ENCODE measurements at places on chromosomes 16 and 17.
A peak's percentile ranks its signal among the peaks of the same experiment; 100 is the strongest.

DNA sequence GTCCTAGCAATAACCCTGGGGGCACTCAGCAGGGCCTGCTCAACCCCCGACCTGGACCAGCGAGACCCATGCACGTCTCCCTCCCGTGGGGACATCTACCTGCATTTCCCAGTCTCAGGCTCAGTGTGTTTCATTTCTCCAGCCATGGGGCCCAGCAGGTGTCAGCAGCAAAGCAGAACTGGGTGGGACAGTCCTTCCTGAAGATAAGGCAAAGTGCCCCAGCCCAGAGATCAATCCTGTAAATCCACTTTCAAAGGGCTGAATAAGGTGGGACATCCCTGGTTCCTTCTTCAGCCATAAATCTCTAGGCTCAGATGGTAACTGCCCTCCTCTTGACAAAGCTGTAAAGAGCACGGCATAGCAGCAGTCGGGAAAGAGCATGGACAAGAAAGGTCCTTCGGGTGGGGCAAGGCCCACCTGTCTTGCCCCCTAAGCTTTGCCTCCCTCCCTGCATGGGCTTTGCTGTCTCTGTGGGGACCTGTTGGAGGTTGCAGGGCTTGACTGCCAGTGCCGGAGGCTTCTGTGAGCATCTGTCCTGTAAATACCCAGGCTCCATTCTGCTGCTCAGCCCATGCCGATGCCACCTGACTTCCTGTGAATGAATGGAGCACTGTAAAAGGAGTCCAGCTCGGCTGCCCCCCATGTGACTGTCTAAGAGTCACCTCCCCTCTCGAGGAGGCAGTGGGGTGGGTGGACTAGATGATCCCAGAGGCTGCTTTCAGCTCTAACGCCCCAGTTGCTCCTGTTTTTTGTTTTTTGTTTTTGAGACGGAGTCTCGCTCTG, 84.8 kb upstream of the TBC1D3K start:
- no peak for DNase-seq

DNA sequence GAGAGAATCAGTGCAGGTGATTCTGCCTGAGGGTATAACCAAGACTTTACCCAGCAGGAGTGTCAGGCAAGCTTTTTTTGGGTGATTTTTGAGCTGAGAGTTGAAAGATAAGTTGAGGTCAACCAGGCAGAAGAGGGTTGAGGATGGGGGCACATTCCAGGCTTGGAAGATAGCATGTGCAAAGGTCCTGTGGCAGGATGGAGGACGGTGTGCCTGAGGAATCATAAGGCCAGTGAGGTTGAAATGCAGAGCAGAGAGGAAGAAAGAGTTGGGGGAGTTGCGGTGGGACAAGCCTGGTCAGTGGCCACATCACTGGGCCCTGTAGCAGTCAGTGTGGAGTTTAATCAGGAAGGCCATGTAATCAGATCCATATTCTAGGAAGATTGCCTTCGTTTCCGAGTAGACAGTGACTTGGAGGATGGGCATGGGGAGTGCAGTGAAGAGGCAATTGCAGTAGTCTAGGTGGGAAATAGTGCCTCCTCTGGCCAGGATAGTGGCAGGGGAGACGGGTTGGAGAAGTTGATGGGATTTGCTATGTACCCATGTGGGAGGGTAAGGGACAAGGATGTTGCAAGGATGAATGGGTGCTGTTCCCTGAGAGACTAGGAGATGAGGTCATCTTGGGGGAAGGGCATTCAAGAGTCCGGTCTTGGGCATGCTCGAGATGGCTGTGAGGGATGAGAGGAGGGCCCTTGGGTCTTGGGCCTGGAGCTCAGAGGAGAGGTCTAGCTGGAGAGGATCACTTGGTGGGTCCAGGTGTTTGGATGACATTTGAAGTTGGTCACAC, 3.9 kb downstream of the PLEKHG4 start:
- no peak for DNase-seq

- DNase-seq, result no peak
These were observed 4.1 kb upstream of the NHERF1 start for GRCh38 chr17:74744349-74744713.

DNA sequence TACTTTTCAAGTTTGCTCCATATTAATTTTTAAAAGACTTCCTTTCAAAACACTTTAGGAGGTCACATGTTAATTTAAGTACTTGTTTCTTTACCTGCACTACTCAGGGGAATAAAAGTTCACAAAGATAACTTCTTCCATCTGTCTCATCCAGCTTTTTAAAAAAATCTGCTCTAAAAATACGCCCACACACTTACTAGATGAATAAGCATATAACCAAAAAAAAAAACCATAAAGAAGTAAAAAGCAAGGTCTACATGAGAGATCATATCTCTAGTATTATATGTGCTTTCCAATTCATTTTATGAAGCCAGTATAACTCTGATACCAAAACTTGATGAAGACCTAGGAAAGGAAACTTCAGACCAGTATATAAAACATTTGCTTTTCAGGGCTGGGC, 17.2 kb downstream of the SKAP1 start:
- DNase-seq, result no peak

- no peak for DNase-seq
These were observed 265.0 kb downstream of the RBFOX1 start for GRCh38 chr16:7597677-7598076.

GRCh38 chr16:24747441-24747840, 18.0 kb downstream of the TNRC6A start:
- DNase-seq, result no peak

DNA sequence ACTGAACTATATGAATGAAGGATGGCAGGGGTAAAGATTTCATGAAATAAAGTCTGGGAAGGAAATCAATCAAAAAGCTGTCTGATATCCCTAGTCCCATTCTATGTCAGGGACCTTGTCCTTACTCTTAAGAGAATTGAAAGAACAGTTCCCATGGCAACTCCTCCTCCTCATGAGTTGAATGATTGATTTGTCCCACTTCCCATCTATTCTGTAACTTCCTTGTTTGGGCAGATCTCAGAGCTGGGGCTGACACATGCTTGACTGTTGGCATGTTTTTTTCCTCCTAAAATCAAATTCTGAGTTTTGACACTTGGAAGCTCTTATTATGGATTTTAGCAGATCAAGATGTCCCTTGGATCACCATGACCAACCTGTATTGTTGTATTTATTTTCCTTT, 1138.6 kb upstream of the CDH8 start:
- no peak for DNase-seq

- no peak for DNase-seq
These were observed 4.8 kb upstream of the GLG1 start for GRCh38 chr16:74611721-74612120.

GRCh38 chr17:30226878-30227277, 8.6 kb downstream of the SLC6A4 start:
- no peak for DNase-seq

GRCh38 chr17:75404731-75405364, 630 bp downstream of the GRB2 start:
- DNase-seq, result no peak

DNA sequence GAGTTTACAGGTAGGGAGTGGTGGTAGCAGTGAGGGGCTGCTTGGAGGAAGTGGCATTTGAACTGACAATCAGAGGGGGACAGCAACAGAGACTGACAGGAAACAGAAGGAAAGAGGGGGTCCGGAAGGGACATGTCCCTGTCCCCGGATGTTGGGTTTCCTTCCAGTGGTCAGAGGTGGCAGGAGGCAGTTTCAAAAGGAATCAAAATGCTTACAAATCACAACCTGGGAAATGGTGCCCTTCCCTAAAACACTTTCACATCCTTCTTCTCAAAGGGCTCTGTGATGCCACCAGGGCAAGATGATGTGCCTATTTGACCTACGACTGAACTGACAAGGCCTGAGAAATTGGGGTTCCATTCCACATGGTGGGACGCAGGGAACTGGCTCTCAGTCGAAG, 19.7 kb downstream of the ADGRG1 start:
- DNase-seq, result no peak

GRCh38 chr16:79177018-79177417, 423.5 kb downstream of the MAF start:
- DNase-seq, result no peak

- DNase-seq, result no peak
These were observed 4.6 kb upstream of the KCNJ16 start for GRCh38 chr17:70070305-70071027.

- DNase-seq, result no peak
These were observed 98.6 kb downstream of the ZNF18 start for GRCh38 chr17:11898526-11899235.

DNA sequence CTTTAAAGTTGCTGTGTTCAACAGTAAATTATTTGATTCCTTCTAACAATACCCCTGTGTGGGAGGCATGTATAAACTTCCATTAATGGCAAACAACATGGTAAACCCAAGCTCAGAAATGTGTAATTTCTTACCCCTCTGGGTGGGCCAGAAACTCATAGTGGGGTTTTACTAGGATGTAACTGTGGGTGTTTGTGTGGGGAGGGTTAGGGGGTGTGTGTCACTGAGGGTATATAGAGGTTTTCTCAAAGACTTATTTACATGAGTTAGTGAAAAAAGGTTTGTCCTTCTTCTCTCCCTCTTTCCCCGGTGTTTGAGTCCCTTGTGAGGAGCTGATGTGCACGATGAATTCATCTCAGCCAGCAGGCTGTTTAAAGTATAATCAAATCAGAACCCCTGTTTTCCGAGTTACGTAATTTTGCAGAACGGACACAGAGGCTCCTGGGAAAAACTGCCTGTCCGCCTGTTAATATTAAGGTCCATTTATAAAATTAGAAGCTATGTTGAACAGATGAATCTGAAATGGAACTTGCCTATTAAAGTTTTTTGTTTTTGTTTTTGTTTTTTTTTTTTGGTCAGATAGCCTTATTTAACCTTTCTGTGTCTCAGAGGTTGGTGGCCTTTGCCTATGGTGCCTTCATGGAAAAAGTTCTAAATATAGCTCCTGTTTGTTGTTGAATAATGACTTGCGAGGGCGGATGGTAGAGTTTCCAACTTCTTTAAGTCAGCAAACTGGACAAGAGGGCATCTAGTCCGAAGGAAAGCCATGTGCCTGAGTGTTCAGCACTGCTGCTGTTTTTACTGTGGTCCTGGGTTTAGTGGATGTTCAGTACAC, 73.3 kb downstream of the MSI2 start:
- DNase-seq, result no peak

GRCh38 chr16:46859719-46860152, 24.4 kb upstream of the GPT2 start:
- peak; percentile 61 for DNase-seq

DNA sequence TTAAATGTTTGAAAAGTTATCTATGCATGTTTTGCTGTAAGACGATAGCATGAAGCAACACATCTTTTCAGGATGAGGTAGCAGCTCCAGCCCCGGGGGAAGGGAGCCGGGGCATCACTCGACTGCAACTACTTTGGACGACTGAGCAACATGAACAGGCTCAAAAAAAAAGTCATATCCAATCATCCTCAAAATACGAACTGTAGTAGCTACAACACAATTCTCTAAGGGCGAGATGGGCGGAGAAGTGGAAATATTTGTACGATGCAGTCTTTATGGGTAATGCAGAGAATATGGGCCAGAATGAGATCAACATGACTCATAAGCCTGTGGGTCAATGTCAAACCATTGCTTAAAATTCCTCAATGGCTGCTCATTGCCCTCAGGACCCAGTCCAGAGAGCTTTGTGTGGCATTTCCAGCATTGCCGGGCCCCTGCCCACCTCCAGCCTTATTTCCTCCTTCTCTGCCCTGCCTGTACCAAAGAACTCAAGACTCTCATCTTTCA, 17.7 kb upstream of the SMURF2 start:
- no peak for DNase-seq

DNA sequence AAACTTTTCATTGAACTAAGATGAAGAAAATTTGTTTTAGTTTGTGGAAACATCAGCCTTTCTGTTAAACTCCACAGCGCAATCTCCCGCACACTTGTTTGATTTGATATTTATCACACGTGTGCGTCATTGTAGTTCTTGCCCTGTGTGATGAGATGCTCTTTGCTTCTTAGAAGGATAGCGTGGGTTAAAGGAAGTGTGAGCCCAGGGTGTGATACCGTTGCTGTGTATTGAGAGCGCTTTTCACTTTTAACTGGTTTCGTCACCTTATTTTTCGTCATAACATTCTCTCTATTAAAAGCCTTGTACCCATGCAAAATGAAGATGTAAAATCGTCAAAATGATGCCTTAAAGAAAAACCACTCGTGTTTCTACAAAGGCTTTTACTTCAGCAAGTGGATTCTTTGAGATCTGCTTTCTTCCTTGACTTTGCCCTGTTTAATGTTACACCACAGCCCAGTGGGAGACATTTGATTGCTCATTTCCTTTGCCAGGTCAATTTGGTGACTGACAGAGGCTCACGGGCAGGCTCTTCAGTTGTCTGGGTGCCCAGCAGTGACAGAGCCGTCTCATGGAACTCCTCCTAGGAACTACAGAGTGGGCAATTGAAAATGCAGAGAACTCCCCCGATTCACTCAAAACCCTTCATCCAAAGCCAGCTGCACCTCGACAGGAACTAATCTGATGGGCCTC, 61.1 kb downstream of the RPA1 start:
- DNase-seq, result no peak

DNA sequence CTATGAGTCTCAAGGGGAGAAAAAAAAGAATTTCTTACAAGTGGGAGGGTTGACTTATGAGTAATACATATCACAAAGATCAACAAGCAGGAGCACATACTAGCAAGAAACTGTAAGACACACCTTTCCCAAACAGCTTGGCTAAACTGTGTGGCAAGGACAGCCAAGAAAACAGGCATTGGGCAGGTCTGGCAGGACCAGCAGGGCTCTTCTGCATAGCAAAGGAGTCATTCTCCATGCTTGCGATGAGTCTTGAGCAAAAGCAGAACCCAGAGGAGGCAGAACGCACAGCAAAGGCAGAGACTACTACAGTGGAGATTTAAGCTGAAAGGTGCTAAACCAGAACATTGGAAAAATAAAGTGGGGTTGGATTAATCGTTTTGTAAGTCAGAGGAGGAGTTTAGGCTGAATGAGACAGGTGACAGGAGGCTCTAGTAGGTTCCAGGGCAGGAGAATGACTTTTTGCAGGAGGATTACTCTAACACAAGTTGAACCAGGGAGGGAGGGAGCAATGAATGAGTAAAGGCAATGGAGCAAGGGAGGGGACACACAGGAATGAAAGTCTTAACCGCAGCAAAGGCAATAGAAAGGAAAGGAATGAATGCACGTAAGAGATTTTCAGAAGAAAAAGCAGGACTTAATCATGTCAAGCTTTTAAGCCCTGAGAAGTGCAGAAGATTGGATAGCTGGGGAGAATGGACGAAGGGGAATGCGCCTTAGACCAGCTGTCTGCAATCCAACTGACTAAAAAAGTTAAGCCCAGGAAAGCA, 2.7 kb downstream of the N4BP1 start:
- DNase-seq, result no peak

- DNase-seq, result no peak
These were observed 1.1 kb downstream of the METRNL start for GRCh38 chr17:83080579-83080857.

- DNase-seq, result no peak
These were observed 87.8 kb downstream of the SHISA6 start for GRCh38 chr17:11328770-11329169.

- DNase-seq, result no peak
These were observed 159.4 kb downstream of the SEC14L1 start for GRCh38 chr17:77300016-77300686.

GRCh38 chr17:63550817-63551639, 751 bp downstream of the DCAF7 start:
- no peak for DNase-seq

GRCh38 chr17:7179317-7180254, at the start of gene ASGR1:
Gene ASGR1 (minus strand): TSS chr17:7179370. CDS start chr17:7178563, 807 bp downstream.
- no peak for DNase-seq

GRCh38 chr16:743794-744500, 3.1 kb upstream of the CIAO3 start:
- DNase-seq, result no peak

Measured in Panc1 (cell line).